ENCODE measurements at places on chromosomes 13 and 19.

- DNase-seq, result no peak
These were observed 8.8 kb downstream of the OBI1 start for GRCh38 chr13:78649997-78650716.

- no peak for DNase-seq
These were observed 778 bp downstream of the ZNF230 start for GRCh38 chr19:44003461-44004009.

- DNase-seq, result no peak
These were observed 38.7 kb downstream of the KATNAL1 start for GRCh38 chr13:30268673-30269072.

GRCh38 chr13:52850396-52851136 lies 2.1 kb upstream of the PCDH8 start:
- DNase-seq, result peak; percentile 71

DNA sequence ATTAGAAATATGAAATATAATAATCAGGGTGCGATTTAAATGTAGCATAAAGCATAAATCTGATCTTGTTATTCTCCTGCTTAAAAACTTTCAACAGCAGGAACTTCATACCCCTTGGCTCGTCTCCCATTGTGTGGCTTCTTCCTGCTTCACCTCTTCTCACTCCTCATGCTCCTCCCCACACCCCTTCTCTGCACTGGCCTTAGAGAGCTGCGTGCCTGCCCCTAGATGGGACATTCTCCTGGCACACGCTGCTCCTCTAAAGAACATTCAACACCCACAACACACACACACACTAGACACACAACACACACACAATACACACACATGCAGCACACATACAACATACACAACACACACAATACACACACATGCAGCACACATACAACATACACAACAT lies 104.6 kb upstream of the RAP2A start:
- DNase-seq, result no peak

DNA sequence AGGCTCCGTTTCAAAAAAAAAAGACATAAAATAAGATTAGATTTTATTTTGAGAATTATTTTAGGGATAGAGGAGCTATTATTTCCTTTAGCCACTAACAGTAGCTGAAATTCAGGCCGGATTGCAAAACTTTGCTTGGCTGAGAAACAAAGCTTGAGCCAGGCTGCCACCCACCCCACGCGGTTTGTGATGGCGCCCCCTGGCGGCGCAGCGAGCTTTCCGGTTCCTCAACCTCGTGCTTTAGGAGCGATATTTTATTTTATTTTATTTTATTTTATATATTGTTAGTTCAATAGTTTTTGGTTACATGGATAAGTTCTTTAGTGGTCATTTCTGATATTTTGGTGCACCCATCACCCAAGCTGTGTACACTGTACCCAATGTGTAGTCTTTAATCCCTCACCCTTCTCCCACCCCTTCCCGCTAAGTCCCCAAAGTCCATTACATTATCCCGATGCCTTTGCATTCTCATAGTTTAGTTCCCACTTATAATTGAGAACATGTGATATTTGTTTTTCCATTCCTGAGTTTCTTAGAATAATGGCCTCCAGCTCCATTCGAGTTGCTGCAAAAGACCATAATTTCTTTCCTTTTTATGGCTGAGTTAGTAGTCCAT lies 19.8 kb upstream of the CEACAM4 start:
- DNase-seq, result peak; percentile 39

GRCh38 chr19:3281026-3281425 lies 56.6 kb downstream of the CELF5 start:
- DNase-seq, result peak; percentile 17

GRCh38 chr13:49454388-49455006 lies 10.4 kb downstream of the SETDB2 start:
- no peak for DNase-seq

GRCh38 chr19:38155453-38155852 lies 68.6 kb downstream of the DPF1 start:
- DNase-seq, result no peak

DNA sequence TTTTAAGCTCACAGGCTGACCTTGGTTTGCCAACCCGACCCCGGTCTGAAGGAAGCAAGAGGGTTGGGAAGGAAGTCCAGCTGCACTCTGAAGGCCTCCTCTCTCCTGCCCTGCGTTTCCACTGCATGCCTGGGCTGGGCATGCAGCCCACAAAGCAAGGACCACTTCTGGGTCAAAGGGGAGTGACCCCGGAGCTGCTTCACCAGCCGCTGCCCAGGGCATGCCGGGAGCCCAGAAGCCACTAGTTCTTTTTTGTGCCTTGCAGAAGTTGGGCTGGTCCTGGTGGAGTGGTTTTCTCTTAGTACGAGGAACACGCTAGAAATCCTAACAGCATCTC lies 166.7 kb downstream of the FLT1 start:
- no peak for DNase-seq

DNA sequence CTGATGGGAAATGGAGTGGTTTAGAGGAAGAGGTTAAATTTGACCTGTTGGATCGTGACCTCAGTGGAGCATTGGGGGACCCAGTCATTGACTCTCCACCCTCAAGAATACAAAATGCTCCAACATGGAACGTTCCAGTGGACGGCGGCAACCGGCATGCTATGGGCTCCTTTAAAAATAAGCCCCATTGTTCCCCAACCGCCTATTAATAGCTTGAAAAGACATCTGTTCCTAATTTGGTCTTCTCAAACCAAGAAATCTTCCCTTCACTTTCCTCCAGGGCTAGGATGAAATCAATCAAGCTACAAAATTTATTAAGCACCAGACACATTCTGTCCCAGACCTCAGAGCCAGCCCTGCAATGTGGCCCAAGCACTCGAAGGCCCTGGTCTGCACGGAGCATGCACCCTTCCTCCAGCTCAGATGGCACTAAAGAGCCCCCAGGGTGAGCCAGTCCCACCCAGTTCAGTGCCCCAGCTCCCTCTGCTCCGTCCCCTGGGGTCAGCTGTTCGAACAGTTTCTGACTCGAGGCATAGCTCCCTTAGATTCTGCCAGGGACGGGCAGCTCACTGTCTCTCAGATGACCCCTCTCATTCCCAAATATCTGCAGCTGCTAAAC lies 22.5 kb upstream of the VSTM2B start:
- no peak for DNase-seq

DNA sequence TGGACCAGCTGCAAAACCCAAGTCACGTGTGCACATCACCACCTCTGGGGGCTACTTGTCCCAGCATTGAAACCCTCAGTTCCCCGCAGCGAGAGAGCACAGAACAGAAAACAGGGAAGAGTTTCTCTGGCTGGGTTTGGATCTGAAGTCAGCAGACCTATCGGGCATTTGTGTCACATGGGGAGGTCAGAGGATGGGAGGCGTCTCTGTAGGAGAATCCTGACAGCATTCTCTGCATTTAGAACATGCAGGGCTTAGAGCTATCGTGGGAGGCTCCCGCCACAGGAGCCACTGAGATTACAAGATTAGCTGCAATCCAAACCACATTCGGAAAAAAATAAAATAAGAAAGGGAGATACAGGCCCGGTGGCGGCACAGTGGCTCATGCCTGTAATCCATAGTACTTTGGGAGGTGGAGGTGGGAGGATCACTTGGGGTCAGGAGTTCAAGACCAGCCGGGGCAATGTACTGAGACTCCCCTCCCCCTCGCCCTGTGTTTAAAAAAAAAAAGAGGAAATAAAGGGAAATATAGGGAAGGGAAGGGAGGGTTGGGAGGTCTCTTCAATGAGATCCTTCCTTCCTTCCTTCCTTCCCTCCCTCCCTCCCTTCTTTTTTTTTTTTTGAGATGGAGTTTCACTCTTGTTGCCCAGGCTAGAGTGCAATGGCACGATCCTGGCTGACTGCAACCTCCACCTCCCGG lies 2.9 kb upstream of the TLE6 start:
- no peak for DNase-seq

- no peak for DNase-seq
These were observed 595 bp upstream of the GPR183 start for GRCh38 chr13:99307648-99308339.

GRCh38 chr13:40484101-40484800 lies 182.2 kb downstream of the FOXO1 start:
- DNase-seq, result no peak

DNA sequence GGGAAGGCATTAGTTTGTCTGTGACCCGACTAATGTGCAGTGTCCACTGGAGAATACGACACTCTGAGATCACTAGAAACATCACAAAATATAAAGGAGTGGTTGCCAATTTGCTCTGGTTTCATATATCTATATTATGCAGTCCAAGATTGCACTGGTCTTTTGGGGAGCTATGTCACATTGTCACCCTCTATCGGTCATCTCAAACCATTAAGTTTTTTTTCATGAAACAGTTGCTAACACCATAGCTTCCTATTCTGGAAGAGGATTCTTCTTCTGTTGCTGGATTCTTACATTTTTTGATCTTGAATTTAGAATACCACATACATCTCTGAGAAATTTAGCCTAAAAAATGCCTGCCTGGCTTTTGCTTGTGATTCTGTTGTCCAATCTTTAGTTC lies 168.6 kb downstream of the LACC1 start:
- DNase-seq, result no peak

GRCh38 chr19:33659835-33660234 lies 38.1 kb downstream of the CHST8 start:
- DNase-seq, result no peak

DNA sequence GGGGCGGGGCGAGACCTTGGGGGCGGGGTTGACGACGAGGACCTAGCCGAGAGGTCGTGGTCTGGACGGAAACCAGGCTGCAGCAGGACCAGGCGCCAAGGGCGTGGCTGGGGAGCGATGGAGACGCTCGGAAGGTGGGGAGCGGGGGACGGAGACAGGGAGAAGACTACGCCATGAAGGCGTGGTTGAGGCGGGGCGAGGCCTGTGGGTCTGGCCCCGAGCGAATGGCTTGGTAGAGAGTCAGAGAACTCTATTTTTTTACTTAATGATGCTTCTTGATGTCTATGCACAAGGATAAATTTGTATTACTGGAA lies 674 bp upstream of the FBXL12 start:
- no peak for DNase-seq

Data from SK-N-SH (cell line).